IMR-90 (cell line): ENCODE measurements at places on chromosomes 2 and 18. TPM values are rescaled to one million over a fixed set of nuclear protein-coding genes. Genes with fewer than 3 reads are reported as not detected.

CEP192 gene
- polyA plus RNA-seq, result 12.9 and 17.2 TPM in 2 replicates

ARID5A gene
- polyA plus RNA-seq, result 6.7 and 7.2 TPM in 2 replicates

KIAA2012 gene
- 0.04 and 0.09 TPM in 2 replicates for polyA plus RNA-seq

CRYGA gene
- polyA plus RNA-seq, result not detected in 2 replicates

PAX3 gene
- not detected in 2 replicates for polyA plus RNA-seq

CD207 gene
- polyA plus RNA-seq, result not detected in 2 replicates

FAM136A gene
- polyA plus RNA-seq, result 26.8 and 28.1 TPM in 2 replicates

DES gene
- polyA plus RNA-seq, result 4.0 and 4.9 TPM in 2 replicates

POTEJ gene
- not detected in 2 replicates for polyA plus RNA-seq

CYB5A gene
- polyA plus RNA-seq, result 47.9 and 49.5 TPM in 2 replicates

TMEM200C gene
- 2.5 and 3.5 TPM in 2 replicates for polyA plus RNA-seq

TEKT4 gene
- not detected in 2 replicates for polyA plus RNA-seq

CCDC150 gene
- polyA plus RNA-seq, result 3.3 and 4.3 TPM in 2 replicates

CFC1B gene
- not detected in 2 replicates for polyA plus RNA-seq

CFC1 gene
- not detected in 2 replicates for polyA plus RNA-seq

NPHP1 gene
- polyA plus RNA-seq, result 2.1 and 2.5 TPM in 2 replicates

ALK gene
- not detected in 2 replicates for polyA plus RNA-seq

SAG gene
- not detected in 2 replicates for polyA plus RNA-seq

UGT1A10 gene
- polyA plus RNA-seq, result not detected in 2 replicates

OR6B3 gene
- not detected in 2 replicates for polyA plus RNA-seq

SCN2A gene
- 0.17 and 0.24 TPM in 2 replicates for polyA plus RNA-seq

GRCh38 chr2:5374762-5375161, 317.4 kb upstream of the SOX11 start:
- H3K36me3 ChIP-seq, result no peaks in the 10 kb centered on the region
- no peak for DNase-seq
- H3K4me1 ChIP-seq, result no peaks in the 10 kb centered on the region
- no peaks in the 10 kb centered on the region for H3K27me3 ChIP-seq

DNA sequence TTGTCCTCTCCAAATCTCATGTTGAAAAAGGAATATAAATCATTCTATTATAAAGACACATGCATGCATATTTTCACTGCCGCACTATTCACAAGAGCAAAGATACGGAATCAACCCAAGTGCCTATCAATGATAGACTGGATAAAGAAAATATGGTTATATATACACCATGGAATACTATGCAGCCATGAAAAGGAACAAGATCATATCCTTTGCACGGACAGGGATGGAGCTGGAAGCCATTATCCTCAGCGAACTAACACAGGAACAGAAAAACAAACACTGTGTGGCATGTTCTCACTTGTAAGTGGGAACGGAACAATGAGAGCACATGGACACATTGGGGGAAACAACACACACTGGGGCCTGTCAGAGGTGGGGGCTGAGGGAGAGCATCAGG, 28.1 kb upstream of the PARD3B start:
- DNase-seq, result no peak
- no peak overlapping the region for H3K27ac ChIP-seq
- no peaks in the 10 kb centered on the region for H3K27me3 ChIP-seq
- H3K4me3 ChIP-seq, result no peak overlapping the region

- H3K4me3 ChIP-seq, result no peak overlapping the region
- H3K36me3 ChIP-seq, result no peaks in the 10 kb centered on the region
- no peaks in the 10 kb centered on the region for H3K4me1 ChIP-seq
- H3K27ac ChIP-seq, result no peak overlapping the region
Measured at GRCh38 chr2:26675651-26676255, 16.8 kb upstream of the KCNK3 start.

- H3K4me1 ChIP-seq, result peaks cover 2% of the 10 kb centered on the region; the same call in 1 of the 2 replicates
- DNase-seq, result no peak
- no peaks in the 10 kb centered on the region for H3K36me3 ChIP-seq
- H3K4me3 ChIP-seq, result no peak overlapping the region
- H3K27me3 ChIP-seq, result peaks cover 11% of the 10 kb centered on the region
- H3K27ac ChIP-seq, result no peak overlapping the region
Measured at GRCh38 chr18:2822213-2822921, 24.4 kb upstream of the EMILIN2 start.

DNA sequence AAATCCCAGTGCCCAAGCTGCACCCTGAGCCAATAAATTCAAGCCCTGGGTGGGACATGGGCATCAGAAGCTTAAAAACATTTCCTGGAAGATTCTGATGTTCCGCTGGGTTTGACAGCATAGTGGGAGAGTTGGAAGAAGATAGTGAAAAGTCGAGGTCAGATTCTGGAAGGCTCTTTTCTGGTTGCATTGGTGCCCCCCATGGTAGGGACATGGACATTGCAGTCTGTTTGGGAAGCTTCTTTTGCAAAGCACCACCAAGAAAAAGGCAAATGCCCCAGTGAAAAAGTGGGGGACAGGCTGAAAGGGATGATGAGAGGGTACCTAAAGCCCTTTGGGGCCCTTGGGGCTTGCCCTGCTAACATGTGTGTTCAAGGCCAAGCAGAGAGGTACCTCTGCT, 21.0 kb downstream of the MERTK start:
- DNase-seq, result no peak
- no peak overlapping the region for H3K27ac ChIP-seq
- H3K36me3 ChIP-seq, result no peaks in the 10 kb centered on the region
- no peak overlapping the region for H3K4me3 ChIP-seq

- H3K4me3 ChIP-seq, result no peak overlapping the region
- H3K27ac ChIP-seq, result no peak overlapping the region
- peak; percentile 19 for DNase-seq
- no peaks in the 10 kb centered on the region for H3K36me3 ChIP-seq
Measured at GRCh38 chr18:39571511-39571910, 2005.9 kb upstream of the CELF4 start.

GRCh38 chr18:31983976-31984375, 34.6 kb upstream of the RNF125 start:
- H3K27me3 ChIP-seq, result no peaks in the 10 kb centered on the region
- no peaks in the 10 kb centered on the region for H3K4me1 ChIP-seq
- DNase-seq, result no peak
- H3K4me3 ChIP-seq, result no peak overlapping the region
- no peak overlapping the region for H3K27ac ChIP-seq

DNA sequence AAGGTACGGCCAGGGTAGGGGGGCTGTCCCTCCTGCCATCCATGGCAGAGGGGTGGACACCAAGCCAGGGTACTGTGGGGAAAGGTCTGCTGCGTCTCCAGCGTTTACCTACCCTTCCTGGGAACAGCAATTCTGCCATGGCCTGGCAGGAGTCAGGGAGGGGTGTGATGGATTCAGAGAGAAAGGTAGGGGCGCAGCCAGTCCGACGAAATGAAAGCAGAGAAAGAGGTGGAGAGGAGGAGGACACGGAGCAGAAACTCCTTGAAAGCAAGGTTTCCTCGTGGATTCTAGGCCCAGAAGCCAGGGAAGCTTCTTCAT, 182.9 kb downstream of the ZFP36L2 start:
- no peaks in the 10 kb centered on the region for H3K27me3 ChIP-seq
- peaks cover 38% of the 10 kb centered on the region for H3K4me1 ChIP-seq
- H3K4me3 ChIP-seq, result no peak overlapping the region
- H3K36me3 ChIP-seq, result no peaks in the 10 kb centered on the region

DNA sequence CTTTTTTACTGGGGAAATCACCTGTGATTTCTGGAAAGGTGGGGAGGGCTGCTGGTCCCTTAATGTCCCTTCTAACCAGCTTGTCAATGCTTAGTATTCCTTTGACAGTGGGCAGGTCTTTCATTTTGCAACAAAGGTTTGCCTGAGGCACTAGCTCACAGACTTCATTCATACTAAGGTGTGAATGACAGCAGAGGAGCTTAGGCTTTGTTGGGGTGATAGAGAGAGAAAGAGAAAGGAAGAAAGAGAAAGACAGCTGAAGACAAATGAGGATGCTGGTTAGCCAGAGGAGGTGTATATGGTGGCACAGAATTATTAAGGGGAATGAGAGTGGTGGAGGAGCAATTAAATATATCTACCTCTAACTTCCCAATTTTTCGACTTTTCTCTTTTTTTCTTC, 28.9 kb upstream of the GTF2A1L start:
- no peak overlapping the region for H3K4me3 ChIP-seq
- no peak overlapping the region for H3K27ac ChIP-seq
- H3K27me3 ChIP-seq, result no peaks in the 10 kb centered on the region
- no peak for DNase-seq
- peaks cover 4% of the 10 kb centered on the region; the same call in 1 of the 2 replicates for H3K36me3 ChIP-seq

- no peak overlapping the region for H3K27ac ChIP-seq
- H3K27me3 ChIP-seq, result no peaks in the 10 kb centered on the region
- H3K4me3 ChIP-seq, result no peak overlapping the region
- peak; percentile 48 for DNase-seq
- H3K36me3 ChIP-seq, result peaks cover 17% of the 10 kb centered on the region
- H3K4me1 ChIP-seq, result peaks cover 3% of the 10 kb centered on the region; the same call in 1 of the 2 replicates
Measured at GRCh38 chr2:134268265-134268664, 14.4 kb downstream of the MGAT5 start.

DNA sequence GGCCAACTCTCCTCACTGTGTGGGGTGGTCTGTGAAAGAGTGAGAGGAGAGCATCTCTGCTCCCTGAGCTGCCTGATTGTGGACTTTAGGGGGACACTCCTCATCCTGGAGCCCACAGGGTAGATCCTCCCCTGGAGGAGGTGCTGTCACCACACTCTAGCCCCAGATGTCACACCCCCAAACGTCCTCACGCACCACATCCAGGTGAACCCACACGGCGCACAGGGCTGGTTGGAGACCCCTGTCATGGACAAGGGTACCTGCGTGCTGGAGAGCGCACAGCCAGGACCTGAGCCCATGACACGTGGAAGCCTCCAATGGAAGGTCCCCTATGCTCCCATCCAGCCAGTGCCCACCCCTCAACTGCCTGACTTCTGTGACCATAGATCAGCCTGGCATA, 10.5 kb downstream of the AGXT start:
- no peaks in the 10 kb centered on the region for H3K4me1 ChIP-seq
- H3K4me3 ChIP-seq, result no peak overlapping the region
- H3K36me3 ChIP-seq, result no peaks in the 10 kb centered on the region

DNA sequence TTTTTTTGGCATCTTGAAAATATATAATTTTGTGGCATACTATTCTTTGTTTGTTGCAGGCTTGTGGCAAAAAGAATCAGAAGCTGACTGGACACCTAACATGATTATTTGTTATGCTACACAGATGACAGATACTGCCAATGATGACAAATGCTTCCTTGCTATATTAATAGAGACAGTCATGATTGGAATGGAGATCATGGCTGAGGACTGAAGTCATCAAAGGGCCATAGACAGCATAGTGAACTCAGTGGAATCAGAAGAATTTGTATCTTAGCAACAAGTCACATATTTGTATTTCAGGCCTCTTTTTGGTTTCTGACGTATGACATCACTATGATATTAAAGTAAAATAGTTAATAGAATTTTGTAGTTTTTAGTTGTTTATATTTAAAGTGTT, 1003.8 kb upstream of the DDX18 start:
- H3K27ac ChIP-seq, result no peak overlapping the region
- no peaks in the 10 kb centered on the region for H3K4me1 ChIP-seq
- no peak overlapping the region for H3K4me3 ChIP-seq
- no peaks in the 10 kb centered on the region for H3K36me3 ChIP-seq
- no peaks in the 10 kb centered on the region for H3K27me3 ChIP-seq

DNA sequence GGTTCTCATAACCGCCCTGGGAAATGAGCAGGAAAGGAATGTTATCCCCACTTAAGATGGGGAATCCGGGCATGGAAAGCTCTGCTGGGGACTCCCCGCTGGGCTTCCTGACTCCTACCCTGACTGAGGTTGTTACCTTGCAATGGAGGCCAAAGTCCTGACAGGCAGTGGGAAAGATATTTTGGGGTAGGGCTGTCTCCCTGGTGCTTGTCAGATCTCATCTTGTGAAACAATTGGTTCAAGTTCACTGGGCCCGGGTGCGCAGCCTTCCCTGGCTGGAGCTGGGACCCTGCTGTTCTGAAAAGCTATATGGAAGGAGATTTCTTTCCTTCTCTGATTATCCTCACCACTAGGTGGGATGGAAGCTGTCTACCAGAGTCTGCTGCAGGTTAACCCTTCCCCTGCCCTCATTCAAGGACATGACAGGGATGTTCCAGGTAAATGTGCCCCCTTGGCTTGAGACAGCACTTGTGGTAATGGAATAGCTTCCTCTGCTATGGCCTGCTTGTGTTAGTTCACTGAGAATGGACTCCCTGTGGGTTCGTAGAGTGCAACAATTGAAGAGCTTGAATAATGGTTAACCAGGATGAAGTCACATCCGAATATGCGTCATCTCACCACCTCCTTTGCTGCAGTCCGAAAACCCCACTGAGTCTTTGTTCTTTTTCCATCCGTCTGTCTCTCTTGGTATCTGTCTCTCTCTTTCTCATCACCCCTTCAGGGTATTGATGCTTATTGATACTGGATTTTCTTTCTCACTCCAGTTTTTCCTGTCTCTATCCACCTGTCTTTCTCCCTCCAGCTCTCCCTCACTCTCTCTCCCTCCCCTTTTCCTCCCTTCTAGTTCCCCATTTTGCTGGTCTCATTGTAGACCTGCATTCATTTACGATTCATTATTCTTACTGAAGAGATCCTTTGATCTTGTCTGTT, 67.8 kb upstream of the EPAS1 start:
- no peak overlapping the region for H3K4me3 ChIP-seq
- H3K4me1 ChIP-seq, result peaks cover 2% of the 10 kb centered on the region; the same call in 1 of the 2 replicates
- H3K27me3 ChIP-seq, result peaks cover 31% of the 10 kb centered on the region
- peak; percentile 20 for DNase-seq
- H3K27ac ChIP-seq, result no peak overlapping the region
- no peaks in the 10 kb centered on the region for H3K36me3 ChIP-seq

GRCh38 chr2:45919711-45920111, 268.2 kb downstream of the PRKCE start:
- no peaks in the 10 kb centered on the region for H3K27me3 ChIP-seq
- no peak overlapping the region for H3K27ac ChIP-seq
- no peak for DNase-seq
- no peaks in the 10 kb centered on the region for H3K36me3 ChIP-seq
- no peak overlapping the region for H3K4me3 ChIP-seq
- no peaks in the 10 kb centered on the region for H3K4me1 ChIP-seq

DNA sequence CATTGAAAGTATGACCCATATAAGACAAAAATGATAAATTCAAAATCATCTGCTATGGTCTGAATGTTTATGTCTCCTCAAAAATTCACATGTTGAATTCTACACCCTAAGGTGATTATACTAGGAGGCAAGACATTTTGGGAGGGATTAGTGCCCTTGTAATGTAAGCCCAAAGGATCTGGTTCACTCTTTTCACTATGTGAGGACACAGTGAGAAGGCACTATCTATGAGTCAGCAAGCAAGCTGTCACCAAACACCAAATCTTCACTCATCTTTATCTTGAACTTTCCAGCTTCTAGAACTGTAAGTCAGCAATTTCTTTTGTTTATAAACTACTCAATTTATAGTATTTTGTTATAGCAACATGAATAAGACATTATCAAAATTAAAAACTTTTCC, 284.7 kb upstream of the ZC3H15 start:
- H3K27me3 ChIP-seq, result no peaks in the 10 kb centered on the region
- no peaks in the 10 kb centered on the region for H3K4me1 ChIP-seq
- H3K27ac ChIP-seq, result no peak overlapping the region

- H3K36me3 ChIP-seq, result no peaks in the 10 kb centered on the region
- H3K27ac ChIP-seq, result no peak within 1 kb of the TSS
- H3K27me3 ChIP-seq, result peaks cover 8% of the 10 kb centered on the region; the same call in 1 of the 2 replicates
- no peaks in the 10 kb centered on the region for H3K4me1 ChIP-seq
- no peak for DNase-seq
Measured at GRCh38 chr18:46657115-46657955, at the start of gene LOXHD1. Gene LOXHD1 (minus strand): TSS chr18:46657220. CDS start chr18:46657033, 187 bp downstream.

- H3K4me1 ChIP-seq, result peaks cover 23% of the 10 kb centered on the region
- peaks cover 14% of the 10 kb centered on the region for H3K36me3 ChIP-seq
- no peaks in the 10 kb centered on the region for H3K27me3 ChIP-seq
- no peak overlapping the region for H3K4me3 ChIP-seq
- peak; percentile 76 for DNase-seq
Measured at GRCh38 chr2:54669677-54670484, 53.6 kb upstream of the EML6 start.

GRCh38 chr2:97546711-97547110, 43.0 kb downstream of the ANKRD36B start:
- H3K27me3 ChIP-seq, result no peaks in the 10 kb centered on the region
- DNase-seq, result no peak
- H3K36me3 ChIP-seq, result peaks cover 2% of the 10 kb centered on the region; the same call in 1 of the 2 replicates
- H3K4me1 ChIP-seq, result no peaks in the 10 kb centered on the region
- H3K4me3 ChIP-seq, result no peak overlapping the region
